ENCODE measurements at places on chromosomes 7 and 10.

DNA sequence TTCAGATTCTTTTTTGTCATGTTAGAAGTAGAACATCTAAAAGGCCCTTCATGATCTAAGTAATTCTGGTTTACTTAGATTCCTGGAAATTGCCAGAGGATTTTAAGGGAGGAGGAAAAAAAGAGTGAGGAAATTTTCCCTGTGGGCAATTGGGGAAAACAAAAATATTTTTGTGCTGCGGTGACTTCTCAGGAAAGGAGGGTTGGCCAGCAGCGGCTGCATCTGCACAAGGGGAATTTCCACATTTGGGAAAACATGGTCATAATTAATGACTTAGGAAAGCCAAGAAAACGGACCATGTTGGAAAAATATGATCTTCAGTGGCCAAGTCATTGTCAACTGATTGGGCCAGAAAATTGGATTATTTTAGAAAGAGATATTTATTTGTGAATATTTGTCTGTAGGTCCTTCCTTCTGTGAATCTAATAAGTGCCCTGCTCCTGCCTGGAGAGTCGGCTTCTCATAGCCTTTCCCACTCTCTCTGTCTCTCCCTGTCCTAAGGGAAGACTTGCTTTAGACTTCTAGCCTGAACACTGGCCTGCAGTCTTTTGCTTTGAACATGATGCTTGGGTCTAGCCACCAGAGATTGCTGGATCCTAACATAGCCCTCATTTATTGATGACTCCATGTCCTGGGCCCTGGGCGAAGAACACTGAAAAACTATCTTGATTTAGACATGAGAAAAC, 124.2 kb upstream of the MKLN1 start:
- no peak for DNase-seq

GRCh38 chr10:98915911-98916310, 319.7 kb downstream of the HPSE2 start:
- no peak for DNase-seq

DNA sequence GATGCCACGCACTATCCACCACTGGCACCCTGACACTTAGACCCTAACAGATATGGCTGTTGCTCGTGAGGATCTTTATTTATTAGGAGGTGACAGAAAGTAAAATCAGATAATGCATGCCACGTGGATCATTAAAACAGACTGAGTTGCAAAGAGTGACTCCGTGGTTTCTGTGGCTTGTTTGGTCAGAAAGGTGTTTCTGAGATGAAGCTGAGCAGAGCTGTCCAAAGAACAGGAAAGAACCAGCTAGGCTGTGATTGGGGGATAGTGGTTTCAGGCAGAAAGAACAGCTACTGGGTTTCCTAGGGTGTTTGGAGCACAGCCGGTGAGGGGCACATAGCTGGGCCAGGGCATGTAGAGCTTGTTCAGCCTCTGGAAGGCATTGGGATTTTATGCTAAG, 34.4 kb downstream of the CSGALNACT2 start:
- no peak for DNase-seq

DNA sequence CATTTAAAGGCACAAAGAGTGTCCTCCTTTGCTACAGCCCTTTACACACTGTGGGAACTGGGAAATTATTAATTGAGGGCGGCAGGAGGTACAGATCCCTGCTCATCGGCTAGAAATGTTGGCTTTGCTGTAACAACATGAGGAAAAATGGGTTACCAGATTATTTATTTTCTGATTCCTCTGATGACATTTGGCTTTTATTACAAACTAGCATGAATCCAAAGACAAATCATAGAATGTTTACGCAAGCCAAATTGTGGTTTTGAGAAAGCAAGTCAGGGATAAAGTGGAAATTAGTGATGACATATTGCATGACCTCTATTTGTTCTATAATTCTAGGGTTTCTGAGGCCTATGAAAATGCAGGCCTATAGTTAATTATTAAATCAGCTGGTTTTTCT, 126.1 kb upstream of the TMEM196 start:
- no peak for DNase-seq

DNA sequence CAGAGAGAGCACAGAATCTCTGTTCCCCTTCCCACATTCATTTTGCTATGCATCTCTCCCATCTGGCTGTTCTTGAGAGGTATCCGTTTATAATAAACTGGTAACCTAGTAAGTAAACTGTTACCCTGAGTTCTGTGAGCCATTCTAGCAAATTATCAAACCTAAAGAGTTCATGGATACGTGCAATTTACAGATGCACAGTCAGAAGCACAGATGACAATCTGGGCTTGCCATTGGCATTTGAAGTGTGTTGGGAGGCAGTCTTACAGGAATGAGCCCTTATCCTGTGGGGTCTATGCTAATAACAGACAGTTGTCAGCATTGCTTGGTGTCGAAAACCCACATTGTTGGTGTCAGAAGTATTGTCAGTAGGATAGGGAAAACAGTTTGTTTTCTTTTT, 151.8 kb downstream of the CFTR start:
- no peak for DNase-seq

GRCh38 chr10:88459530-88459929, 123.6 kb downstream of the RNLS start:
- no peak for DNase-seq

DNA sequence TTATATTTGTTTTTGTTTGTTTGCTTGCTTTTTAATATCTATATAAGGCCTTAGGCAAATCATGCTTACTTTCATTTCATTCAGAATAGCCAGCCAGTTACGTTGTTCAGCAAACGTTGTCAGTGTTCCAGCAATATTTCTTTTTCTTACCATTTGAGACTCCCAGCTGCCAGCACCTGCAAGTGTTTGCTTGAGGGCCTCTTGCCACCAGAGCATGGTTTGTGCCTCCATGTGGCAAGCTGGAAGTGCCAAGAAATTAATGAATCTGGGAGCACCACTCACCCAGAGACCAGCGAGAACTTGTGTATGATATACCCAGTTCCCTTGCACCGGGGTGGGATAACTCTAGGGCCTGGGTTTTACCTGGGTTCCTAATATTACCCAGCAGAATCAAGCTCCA, 177.1 kb upstream of the CSTF2T start:
- no peak for DNase-seq

DNA sequence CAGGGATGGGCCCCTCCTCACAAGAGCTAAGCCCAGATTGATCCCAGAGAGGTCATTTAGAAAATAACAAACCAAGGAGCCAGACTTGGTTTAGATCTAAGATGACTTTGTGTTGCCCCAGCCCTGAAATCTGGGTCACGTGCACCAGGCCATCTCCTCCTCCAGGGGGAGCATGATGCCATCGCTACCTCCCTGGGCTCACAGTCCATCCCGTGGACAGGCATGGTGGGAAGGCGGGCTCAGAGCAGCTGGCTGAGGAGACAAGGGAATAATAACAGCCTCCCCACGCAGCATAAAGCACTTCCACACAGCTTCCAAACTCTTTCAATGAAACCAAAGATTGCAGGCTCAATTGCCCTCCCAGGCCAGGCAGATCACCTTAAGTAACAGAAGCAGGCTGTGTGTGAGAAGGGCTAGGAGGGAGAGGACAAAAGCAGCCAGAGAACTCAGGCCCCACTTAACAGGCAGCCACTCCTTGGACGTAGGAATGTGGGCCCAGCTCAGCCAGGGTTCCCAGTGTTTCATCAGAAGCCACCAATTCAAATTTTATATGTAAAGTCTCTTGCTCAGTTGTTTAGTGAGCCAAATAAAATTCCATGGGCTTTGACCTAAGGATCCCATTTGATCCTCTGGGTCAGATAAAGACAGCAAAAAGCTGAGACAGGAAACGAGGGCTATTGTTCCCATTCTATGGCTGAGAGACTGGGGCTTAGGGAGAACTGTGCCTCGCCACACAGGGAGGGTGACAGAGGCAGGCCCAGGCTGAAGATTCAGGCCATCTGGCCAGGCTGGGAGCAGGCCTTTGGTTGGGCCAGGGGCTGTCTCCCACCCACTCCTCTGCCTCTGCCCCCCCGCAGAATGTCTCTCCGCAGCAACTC, 100.2 kb downstream of the COL13A1 start:
- DNase-seq: no peak

- DNase-seq: no peak
Observed at GRCh38 chr10:29608476-29609301, 26.1 kb downstream of the SVIL start.

DNA sequence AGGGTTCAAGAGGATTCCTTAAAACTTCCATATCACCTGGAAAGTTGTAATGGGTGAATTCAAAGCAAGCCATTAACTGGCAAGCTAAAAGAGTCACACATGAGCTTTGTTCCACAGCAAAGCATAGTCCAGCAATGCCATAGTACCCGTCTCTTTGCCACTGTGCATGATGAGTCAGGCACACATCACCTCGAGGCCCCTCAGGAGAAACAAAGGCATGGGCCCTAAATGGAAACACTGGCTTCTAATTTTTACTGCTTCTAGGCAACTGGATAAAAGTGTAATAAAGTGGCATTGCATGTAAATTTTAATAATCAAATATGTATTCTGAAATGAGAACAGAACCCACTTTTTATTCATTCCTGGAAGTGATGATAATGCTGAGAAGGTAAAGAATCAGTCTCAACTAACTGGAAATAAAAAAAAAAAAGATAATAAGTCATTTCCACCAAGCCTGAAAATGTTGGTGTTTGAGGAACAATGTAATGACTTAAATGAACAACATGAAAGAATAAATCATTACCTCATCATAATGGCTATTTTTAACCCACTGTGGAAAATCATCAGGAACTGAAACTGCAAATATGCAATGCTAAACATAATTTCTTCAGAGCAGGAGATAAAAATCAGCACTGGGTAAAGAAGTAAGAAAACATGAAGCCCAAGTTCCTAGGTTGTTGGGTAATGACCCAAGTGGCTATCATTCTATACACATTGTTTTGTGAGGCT, 104.9 kb downstream of the CDK6 start:
- no peak for DNase-seq

DNA sequence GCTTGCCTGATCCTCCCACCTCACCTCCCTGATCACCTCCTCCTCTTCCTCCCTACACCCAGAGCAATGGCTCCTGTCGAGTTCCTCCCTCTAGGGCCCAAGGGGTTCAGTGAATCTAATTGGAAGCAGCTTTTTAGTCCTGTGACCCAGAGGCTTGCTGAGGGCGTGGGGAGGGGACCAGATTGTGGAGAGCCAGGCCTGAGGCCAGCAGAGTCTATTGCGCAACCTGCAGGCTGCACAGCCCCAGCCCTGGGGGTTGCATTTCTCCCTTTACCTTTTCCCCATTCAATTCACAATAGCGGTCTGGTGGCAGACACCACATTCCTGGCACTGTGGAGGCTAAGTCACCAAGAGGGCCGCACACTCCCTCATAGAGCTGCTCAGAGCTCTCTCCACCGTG, 32.5 kb downstream of the GHRHR start:
- no peak for DNase-seq

DNA sequence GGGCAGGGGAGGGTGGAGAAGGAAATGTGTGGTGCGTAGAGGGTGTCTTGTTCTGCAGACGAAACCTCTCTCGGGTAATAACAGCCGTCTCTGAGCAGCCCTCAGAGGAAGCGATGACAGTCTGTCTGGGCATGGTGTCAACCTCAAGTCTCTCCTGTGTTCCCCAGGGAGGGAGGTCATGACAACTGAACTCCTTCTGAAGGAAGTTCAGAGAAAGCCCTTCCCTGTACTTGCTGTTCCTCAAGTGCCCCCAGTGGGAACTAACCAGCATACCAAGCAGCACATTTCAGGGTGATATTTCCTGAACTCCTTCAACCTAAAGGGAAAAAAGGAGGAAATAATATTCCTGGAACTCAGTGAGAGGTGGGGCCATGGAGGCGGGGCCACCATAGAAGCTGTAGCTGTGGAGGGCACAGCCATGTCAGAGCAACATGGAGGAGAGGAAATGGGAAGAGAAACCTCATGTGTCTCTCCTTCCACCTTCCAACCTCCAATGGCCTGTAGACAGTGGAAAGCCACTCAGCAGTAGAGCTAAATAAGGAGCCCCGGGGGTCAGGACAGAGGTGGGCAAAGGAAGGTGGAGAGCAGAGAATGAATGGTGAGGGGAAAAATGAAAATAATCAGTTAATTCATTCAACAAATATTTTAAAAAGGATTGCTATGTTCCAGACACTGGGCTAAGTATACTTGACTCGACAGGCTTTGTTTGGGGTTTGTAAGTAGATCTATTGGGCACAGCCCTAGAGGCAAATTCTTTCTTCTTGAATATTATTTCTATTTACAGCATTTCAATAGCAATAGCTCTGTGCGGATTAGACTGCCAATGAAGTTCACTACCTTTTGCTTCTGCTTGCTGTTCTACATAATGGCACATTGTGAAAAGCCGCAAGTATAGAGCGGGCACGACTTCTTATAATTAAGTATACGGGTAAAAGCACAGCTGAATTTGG, 61.0 kb upstream of the AOAH start:
- DNase-seq: no peak

- DNase-seq: no peak
Observed at GRCh38 chr10:71372882-71373495, 23.7 kb upstream of the CDH23 start.

DNA sequence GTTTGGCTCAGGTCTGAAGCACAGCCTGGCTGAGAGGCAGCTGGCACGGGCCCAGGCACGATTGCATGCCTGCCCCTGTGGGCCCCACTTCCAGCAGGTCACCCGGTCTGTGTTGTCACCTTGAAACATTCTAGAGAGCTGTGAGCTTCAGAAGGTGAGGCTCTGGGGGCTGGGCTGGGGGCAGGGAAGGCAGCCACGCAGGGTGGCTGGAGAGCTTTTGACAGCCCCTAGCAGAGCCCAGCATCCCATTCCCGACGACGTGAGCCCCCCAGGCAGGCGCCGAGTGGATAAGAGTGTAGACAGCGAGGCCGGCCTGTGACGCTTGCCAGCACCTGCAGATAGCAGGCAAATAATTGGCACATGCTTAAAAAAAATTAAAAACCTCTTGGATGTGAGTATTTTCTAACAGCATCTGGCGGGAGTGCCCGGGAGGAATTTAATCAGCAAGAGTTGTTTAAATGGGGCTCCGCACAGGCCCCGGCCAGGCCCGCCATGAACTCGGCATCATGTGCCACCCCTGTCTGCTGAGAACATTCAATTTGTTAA, 212.0 kb upstream of the TBX20 start:
- DNase-seq: no peak

DNA sequence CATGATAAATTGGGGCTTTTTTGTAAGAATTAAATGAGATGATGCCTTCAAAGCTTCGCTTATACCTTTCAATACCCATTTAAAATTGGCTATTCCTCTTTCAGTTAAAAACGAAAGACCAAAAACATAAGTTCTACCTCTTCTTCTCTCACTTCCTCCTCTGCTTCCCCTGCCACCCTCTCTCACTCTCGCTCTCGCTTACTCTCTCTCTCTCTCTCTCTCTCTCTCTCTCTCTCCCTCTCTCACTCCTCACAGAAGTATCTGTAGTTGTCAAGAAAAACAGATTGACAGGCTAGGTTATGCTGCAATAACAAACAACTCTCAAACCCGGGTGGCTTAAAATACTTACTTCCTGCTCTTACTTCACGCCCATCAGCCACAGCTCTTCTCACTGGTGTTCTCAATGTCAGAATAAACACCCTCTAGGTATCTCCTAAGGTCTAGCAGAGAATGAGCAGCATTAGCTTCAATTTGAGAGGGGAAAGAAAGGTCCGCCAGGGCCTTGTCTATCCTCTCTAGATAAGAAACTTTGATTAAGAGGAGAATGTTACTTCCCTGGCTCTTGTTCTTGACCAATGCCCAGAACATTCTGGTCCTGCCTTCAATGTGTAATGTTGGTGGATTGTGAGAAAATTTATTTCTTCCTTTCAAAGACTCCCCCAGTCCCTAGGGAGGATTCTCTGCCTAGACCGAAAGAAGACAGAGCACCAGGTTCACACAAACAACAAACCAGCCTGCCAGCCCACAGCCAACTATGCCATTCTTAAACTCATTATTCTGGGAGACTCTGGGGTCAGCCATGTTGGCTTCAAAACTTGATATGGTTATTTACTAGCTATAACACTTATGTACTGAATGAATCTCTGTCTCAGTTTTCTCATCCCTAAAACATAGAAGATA, 1028.7 kb downstream of the XPNPEP1 start:
- no peak for DNase-seq

GRCh38 chr10:132178672-132179545, 7.8 kb upstream of the DPYSL4 start:
- no peak for DNase-seq

Measured in esophagus squamous epithelium (tissue), 5 donors.